ENCODE measurements at places on chromosomes 2 and 18.

- peak; percentile 79 for DNase-seq
Measured at GRCh38 chr2:239328351-239329191, 72.2 kb downstream of the HDAC4 start.

DNA sequence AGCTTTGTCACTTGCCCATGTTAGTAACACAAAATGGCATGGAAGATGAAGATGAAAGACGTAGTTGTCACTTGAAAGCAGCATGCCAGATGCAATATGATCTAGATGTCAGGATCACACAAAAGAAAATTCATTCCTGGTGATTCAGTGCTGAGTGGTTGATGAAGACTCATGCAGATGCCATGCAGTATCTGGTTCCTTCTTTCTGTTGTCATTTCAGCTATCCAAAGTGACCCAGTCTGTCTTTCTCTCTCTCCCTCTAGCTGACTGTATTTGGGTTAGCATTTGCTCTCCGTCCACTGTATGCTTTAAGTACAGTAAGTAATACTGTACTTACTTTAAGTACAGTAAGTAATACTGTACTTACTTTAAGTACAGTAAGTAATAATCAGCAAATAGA lies 50.4 kb downstream of the TTN start:
- peak; percentile 13 for DNase-seq

- no peak for DNase-seq
Measured at GRCh38 chr18:69648486-69648885, 247.8 kb downstream of the DOK6 start.

GRCh38 chr2:24543252-24543651 lies 52.2 kb downstream of the NCOA1 start:
- no peak for DNase-seq

DNA sequence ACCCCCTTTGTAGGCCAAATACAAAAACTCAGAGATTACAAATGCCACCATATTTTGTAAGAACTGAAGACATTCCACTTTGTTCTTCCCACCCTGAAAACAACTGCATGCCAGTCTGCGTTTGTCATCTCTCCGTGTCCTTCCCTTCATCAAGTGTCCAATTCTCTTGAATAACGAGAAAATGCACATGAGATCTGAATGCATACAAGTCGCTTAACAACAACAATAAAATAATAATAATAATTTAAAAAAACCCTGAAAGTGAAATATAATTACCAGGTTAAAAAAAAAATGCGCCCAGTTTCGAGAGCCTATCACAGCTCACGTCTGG lies 2.0 kb upstream of the SETBP1 start:
- DNase-seq = no peak

DNA sequence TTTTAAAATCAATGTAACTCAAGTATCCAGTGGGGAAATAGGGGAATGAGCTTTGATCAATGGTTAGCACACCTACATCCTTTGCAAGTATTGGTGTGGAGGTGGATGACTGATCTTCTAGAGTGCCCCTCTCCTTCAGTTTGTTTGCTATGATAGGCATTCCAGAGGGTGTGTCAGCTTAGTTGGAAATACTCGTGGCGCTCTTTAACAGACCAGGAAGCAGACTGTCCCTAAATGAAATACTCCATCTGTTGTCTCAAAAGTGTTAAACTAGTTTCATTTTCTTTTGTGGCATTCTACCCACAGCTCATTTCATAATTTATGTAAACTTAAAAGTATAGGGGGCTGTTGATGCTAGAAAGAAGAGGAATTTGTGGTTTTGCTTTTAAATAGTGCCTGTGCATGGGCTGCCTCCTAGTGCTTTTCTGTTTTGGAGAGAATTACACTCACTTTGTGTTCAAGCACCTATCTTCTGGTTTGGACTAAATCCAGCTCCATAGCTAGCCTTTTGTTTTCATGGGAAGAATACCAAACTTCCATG lies 66.2 kb downstream of the STAT1 start:
- DNase-seq = peak; percentile 49

- no peak for DNase-seq
Measured at GRCh38 chr2:241772063-241772499, 4.5 kb upstream of the GAL3ST2 start.

DNA sequence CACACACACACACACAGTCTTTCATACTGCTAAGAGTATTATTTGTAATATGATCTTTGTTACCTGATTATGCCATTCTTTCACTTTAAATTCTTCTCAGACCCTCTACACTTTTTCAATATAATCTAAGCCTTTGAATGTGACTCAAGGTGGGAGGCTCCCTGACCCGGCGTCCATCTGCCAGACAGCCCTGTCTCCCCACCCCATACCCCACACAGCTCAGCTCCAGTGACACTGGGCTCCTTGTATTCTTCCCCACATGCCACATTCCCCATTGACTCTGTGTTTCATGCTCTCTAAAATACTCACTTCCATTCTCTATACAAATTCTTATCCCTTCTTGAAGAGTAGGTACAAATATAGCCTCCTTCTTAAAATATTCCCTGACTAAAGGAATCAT lies 442.2 kb downstream of the TGIF1 start:
- DNase-seq = no peak

DNA sequence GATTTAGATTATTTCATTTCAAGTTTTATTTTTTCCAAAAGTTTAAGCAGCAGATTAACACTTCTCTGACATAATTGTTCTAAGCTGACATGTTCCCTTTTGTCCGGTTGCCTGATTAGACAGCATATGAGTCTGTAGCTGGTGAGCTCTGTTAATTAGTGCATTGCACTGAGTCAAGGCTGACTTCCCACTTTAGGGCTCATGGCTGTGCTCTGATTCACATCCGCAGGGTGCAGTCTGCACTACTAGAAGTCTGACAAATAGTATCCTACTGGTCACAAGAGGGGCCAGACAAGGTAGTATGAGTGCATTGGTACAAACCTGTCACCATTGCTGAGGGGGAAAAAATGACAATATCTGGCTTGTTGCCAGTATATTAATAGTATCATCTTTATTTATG lies 443.9 kb upstream of the ZNF804A start:
- peak; percentile 9 for DNase-seq

DNA sequence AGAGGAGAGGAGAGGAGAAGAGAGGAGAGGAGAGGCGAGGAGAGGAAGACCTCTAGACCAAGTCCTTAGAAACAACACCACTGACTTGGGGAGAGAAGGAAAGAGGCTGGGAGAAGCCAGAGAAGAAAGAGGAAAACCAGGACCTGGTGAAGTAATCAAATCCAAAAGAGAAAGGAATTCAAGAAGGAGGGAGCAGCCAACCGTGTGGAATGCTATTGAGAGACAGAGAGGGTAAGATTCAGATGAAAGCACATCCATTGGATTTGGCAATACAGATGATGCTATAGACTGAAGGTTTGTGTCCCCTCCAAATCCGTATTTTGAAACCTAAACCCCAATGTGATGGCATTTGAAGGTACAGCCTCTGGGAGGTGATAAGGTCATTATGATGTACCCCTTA lies 50.7 kb downstream of the GALNT14 start:
- DNase-seq = no peak

DNA sequence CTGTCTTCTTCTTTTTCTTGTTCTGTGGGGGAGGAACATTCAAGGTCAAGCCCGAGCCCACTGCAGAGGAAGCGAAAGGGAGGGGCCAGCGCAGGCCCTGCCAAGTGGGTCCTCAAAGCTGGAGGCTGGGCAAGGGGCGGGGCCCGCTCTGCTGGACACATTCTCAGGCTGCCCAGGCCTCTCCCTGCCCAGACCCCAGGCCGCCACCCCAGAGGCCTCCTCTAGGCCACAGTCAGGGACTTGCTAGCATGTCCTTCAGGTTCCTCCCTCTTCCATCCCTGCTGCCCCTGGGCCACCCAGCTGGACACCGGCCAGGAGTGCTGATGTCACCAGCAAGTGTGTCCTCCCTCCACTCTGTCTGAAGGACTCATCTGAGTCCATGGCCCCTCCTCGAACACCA lies 44.1 kb downstream of the KIF1A start:
- DNase-seq = no peak

DNA sequence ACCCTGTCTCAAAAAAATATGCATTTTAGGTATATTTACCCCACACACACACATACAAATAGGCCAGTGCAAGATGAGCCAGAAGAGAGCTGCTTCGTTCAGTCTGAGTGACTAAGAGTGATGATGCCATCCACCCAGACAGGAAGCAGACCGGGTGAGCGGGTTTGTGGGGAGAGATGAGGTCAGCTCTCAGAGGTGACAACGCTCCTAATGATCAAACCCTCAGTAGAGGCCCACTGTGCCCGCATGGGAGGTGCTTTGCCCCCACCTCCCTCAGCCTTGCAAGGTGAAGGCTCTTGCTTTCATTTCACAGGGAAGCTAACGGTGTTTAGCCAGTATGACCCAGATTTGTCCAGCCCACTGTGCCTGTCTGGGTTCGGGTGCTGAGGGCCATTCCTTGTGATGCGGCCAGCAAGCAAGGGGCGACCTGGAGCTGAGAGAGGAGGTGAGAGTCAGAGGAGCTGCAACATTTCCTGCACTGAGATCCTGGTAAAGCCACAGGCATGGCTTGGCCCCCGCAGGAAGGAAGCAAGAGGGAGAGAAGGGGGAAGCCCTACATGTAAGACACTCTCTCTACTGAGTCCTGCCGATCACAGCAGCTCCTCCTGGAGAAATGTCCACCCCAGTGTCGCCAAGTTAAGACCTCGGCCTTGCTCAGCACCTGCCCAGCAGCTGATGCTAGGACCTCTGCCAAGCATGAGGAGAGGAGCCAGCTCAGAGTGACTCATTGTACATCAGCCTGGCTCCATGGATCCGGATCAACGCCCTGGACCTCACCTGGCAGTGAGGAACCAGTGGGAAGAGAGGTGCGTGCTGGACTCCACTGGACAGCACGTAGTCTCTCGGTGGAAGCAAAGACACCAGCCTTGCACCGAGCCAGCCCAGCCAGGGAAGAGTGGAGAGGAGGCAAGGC lies 37.0 kb downstream of the NIFK start:
- DNase-seq = peak; percentile 24

DNA sequence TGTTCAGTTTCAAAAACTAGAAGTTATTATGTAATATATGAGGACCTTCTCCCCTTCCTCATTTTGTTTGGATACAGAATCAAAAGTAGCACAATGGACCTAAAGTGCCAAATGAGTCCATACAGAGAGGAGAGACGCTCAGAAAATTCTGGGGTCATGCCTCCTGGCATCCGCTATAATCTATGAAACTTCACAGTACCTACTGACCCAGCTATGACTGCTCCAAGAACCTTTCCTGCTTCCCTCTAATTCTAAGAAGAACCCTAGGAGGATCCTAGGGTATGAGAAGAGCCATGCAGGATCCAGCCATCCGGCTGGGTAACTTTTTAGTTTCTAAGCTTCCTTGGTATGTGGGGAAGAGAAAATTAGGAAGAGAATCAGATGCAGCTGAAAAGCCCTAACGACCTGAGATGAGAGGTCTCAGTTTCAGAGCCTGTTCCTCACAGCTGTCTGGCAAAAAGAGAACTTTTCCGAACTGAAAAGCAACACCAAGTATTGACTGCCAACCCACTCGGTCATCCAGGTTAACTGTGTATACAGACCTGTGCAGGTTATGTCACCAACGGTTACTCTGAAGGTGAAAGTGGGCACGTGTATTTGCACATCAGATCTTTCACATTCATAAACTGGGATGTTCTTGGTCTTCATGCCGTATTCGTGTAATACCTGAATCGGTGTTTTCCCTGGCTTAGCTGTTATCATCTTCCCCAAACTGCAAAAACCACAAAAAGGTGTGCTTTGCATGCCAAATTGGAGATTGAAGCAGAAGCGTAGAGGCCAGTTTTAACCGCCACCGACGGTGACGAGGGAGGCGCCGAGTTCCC lies 1.1 kb downstream of the PRKRA start:
- no peak for DNase-seq

- DNase-seq = no peak
Measured at GRCh38 chr2:217820904-217821303, 181.9 kb downstream of the TNS1 start.

DNA sequence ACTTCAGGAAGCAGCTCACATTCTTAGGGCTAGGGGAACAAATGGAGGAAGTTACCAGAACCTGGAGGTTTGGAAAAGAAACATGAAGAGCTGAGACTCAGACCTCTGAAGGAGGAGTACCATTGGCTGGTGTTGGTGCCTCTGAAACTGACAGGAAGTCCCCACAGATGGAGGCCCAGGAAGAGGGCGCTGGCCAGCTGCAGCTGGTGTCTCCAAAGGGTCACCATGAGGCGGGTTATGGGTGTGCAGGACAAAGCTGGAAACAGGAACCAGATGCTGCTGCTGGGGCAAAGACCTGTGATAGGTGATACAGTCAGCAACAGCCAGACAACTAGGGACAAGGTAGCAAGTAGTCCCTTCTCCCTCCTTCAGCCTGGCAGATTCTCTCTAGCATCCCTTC lies 136.5 kb upstream of the SERPINE2 start:
- no peak for DNase-seq

- peak; percentile 37 for DNase-seq
Measured at GRCh38 chr2:212451786-212452231, 86.8 kb downstream of the ERBB4 start.

GRCh38 chr2:32798829-32799228 lies 147.9 kb upstream of the LTBP1 start:
- DNase-seq = peak; percentile 65

DNA sequence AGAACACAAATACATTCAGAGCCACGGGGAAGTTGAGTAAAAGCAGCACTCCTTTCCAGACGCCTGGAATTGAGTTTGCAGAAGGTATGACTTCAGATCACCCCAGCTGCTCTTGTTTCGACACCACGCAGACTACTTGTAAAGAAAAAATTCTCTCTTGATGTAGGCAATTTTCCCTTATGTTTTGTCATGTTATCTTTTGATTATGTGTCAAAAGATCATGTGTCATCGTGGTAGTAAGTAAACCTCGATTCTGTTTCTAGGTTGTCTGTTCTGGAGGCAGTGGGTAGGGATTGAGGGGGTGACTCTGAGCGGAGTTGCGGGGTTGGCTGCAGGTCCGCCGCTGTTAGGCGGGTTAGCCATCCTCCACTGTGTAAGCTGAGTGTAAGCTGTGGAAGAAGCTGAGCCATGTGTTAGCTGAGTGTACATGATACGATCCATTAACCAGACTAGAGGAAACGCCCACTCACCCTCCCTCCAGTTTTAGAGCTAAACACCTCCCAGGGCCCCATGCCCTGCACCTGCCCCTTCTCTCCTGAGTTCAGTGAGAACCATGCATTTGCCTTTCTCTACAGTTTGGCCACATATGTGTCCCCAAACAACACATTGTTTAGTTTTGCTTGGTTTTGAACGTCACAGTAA lies 181.8 kb downstream of the SNTG2 start:
- DNase-seq = no peak

- DNase-seq = no peak
Measured at GRCh38 chr2:16633621-16634430, 31.8 kb downstream of the CYRIA start.

DNA sequence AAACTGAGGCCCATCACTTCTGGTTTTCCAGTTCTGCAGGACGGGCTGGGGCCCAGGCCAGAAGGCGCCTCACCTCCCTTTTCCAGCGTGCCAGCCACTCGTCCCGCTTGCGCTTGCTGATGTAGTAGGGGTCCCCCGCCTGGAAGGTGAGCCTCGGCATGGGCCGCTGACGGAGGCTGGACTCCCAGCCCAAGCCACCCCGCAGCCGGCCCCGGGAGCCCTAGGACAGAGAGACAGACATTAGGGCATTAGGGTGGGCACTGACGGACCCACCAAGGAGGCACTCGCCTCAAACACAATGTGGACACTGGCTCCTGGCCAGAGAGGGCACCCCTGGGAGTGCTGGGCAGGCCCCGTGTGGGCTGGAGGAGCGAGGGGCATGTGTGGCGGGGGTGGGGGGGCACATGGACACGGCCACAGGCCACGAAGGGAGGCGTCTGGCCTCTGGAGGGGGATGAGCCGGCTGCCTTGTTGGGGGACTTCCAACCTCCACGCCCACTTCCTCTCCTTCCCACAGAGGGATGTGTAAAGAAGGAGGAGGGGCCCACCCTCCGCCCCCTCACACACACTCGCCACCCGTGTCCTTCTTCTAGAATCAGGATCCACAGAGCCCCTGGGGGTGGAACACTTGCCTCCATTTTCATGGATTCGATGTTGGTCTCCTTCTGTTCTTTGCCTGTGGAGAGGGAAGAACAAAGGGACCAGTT lies 66.7 kb downstream of the DNMT3A start:
- DNase-seq = no peak

Data from fibroblast of skin of left biceps (primary cell).